RWPE1 (cell line): ENCODE measurements at places on chromosomes 2 and 18.

- DNase-seq = no peak
Measured at GRCh38 chr2:241208058-241208457, 19.6 kb downstream of the ANO7 start.

GRCh38 chr2:85308896-85309555 lies 18.8 kb downstream of the TGOLN2 start:
- no peak for DNase-seq

GRCh38 chr2:23583467-23583866 lies 198.5 kb downstream of the KLHL29 start:
- no peak for DNase-seq

DNA sequence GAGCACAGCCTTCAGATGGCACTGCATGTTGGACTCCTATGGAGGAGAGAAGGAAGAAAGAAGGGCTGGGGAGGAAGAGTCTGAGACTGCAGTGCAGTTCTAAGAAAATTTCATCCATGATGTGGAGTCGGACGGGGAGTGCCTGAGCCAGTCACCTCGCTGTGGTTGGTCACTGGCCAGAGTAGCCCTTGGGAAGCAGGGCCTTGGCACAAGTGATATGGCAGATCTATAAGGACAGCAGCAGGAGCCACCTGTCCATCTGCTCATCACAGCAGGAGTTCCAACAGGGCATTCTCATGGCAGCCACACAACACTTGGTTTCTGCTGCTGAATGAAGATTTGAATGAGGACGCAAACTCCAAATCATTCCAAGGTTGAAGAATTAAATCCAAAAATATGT lies 314.8 kb downstream of the CYP26B1 start:
- DNase-seq = no peak

GRCh38 chr2:26679867-26680266 lies 12.7 kb upstream of the KCNK3 start:
- no peak for DNase-seq

- DNase-seq = no peak
Measured at GRCh38 chr2:148917431-148917830, 42.4 kb downstream of the KIF5C start.

DNA sequence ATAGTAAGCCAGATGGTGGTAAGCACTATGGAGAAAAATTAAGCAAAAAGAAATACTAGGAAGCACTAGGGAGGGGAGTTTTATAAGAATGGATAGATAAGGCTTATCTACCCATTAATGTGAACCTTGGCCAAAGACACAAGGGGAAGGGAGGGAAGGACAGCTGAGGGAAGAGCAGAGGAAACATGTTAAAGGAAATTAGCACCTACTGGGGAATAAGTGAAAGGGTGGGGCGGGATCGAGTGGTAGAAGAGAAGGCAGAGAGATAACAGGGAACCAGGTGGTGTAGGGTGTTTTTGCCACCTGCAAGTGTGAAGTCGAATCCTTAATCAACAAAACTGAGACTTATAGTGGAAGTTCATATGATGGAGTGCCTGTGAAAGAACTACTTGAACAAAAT lies 1.7 kb downstream of the UNC80 start:
- no peak for DNase-seq

DNA sequence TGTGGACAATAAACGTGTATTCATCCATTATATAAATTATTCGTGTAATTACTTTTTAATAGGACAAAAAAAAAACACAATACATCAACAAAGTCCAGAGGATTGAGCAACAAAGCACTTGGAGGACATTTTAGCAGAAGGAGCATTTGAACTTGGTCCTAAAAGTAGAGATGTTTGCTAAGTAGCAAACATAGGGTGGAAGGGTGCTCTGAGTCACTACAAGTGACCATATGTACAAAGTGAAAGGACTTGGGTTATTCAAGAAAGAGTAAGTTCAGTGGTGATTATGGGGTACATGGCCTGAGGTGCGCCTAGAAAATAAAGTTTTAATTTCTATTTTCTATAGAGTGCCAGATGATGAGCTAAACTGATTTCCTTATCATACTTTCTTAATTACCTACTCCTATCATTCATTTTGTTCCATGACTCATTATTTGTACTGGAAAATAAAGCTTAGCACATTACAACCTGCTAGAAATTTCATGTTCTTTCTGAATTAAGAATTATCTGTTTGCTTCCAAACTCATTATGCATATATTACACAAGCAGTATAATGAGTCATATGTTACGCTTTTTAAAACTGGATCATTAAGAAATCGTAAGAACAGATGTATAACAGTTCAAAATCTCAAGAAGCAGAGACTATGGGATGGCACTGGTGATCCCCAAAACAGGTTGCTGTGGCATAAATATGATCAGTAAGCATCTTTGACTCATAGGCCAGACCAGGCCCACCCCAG lies 13.1 kb upstream of the PPP1R1C start:
- DNase-seq = no peak

DNA sequence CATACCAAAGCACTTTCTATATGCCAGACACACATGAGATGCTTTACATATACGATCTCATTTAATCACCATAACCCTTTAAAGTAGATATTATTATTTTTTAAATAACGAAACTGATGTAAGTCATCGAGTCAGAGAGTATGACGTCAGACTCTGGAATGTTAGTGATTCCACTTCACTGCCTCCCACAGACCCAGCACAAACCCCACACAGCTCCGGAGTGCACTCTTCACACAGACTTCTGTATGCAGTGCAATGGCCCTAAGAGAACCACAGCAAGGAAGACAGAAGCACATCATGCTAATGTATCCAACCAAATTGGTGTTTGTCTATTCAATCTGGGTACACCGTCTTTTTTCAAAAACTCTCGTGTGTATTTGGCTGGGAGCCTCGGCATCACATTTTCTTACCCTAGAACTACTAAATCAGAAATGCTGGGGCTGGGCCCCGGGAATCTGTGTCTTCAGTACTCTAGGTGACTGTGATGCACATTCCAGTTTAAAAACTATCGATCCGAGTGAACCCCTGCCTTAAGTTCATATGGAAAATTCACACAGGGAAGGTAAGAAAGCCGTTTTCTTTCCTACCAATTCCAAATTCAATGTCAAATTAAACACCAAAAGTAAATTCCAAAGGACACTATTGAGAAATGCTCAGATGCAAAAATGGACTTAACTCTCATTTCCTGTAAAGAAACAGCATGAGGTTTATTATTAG lies 117.7 kb upstream of the ACVR1C start:
- no peak for DNase-seq

- no peak for DNase-seq
Measured at GRCh38 chr2:43207553-43208300, 18.7 kb downstream of the ZFP36L2 start.

GRCh38 chr2:172296267-172297046 lies 130.9 kb upstream of the ITGA6 start:
- DNase-seq = no peak

GRCh38 chr18:78601923-78602322 lies 377.7 kb upstream of the SALL3 start:
- DNase-seq = no peak

DNA sequence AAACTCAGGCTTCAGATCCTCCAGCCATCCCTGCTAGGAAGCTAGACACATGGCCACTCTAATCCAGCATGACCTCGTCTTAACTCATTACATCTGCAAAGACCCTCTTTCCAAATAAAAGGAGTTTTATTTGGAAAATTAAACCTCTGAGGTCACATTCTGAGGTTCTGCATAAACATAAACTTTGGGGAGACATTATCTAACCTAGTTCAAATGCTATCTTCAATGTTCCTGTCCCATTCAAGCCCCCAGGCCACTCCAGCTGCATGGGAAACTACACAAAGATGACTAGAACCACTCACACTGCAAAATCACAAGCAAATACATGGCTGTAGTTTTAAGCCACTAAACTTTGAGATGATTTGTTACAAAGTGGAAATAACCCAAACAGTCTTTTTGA lies 99.0 kb upstream of the RNF152 start:
- no peak for DNase-seq

- peak; percentile 80 for DNase-seq
Measured at GRCh38 chr2:239257511-239257937, 143.3 kb downstream of the HDAC4 start.

GRCh38 chr2:28351621-28352020 lies 41.0 kb upstream of the FOSL2 start:
- DNase-seq = no peak

DNA sequence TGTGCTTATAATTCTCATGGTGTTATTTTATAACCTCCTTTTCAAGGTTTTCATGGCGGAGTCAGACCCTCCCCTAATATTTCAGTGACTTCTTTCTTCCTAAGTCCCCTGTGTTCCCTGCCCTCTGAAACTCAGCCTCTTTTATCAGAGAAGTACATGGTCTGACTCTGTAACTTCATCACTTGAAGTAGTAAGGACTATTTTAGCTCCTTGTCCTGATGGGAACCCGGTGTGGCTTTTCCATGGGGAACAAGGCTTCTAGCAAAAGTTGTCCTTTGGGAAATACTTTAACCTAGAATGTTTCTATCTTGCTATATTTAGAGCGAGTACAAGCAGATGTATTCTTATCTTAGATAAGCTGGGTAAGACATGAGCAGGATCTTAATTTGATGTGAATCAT lies 117.5 kb downstream of the TRIB2 start:
- DNase-seq = no peak

- no peak for DNase-seq
Measured at GRCh38 chr2:38666556-38666910, 619 bp downstream of the GALM start.

GRCh38 chr2:120103723-120104467 lies 91.0 kb downstream of the EPB41L5 start:
- peak; percentile 18 for DNase-seq

DNA sequence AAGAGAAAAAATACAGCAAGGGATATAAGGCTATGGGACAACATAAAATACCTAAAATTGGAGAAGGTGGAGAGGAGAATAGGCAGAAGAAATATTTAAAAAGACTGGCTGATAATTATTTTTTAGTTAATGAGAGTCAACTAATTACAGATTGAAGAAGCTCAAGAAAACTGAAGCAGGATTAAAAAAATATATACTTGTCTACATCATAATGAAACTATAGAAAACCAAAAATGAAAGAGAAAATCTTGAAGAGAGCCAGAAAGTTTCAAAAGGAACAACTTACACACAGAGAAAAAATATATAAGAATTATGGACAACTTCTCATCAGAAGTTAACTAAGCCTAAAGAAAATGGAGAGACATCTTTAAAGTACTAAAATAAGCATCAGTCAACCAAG lies 62.9 kb upstream of the APCDD1 start:
- no peak for DNase-seq

DNA sequence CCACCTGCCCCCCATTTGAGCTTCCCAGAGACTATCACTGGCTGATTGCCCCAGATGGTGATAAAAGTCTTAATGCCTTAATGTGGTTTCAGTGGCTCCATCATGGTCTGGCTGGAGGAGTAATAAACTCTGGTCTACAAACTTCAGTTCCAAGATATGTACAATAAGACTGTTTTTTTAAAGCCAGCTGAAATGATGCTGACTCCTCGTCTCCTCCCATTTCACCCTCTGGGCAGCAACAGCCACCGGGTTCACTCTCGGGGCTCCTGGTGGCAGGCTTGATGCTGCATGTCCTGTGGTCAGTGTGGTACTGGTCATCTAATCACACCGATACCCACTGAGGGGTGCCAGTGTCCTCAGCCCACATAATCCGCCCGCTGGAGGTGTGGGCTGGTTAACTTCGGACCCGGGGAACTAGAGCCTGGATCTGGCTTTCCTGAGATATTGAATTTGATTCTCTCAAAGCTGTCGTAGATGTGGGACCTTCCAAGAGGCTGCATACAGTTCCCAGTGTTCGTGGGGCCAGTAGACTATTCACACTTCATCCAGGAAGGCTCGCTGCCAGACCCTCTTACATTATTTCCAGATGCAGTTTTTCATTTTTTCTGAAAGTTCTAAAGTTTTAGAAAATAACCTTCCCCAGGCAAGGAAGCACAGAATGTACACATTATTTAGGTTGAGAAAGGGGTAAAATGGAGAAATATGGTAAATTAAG lies 95.3 kb downstream of the GALR1 start:
- no peak for DNase-seq

DNA sequence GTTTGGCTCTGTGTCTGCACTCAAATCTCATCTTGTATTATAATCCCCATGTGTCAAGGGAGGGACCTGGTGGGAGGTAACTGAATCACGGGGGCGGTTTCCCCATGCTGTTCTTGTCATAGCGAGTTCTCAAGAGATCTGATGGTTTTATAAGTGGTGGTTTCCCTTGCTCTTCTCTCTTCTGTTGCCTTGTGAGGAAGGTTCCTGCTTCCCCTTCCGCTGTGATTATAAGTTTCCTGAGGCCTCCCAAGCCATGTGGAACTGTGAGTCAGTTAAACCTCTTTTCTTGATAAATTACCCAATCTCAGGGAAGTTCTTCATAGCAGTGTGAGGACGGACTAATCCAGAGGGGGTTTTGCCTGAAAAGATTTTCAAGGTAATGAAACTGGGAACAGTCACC lies 245.4 kb downstream of the GALR1 start:
- no peak for DNase-seq

DNA sequence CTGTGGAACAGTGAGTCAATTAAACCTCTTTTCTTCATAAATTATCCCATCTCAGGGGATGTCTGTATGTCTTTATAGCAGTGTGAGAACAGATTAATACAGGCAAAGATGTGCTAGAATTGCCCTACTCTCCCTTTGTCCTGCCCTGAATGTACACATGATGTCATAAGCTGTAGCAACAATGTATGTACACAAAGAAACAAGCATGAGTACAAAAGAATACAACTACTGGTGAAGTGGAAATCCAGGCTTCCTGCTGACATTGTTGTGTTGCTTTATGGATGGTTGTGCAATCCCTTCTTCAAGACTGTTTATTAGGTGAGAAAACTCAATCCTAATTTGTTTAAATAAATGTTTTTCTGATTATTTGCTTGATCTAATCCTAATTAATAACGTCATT lies 446.6 kb downstream of the DSC3 start:
- no peak for DNase-seq

DNA sequence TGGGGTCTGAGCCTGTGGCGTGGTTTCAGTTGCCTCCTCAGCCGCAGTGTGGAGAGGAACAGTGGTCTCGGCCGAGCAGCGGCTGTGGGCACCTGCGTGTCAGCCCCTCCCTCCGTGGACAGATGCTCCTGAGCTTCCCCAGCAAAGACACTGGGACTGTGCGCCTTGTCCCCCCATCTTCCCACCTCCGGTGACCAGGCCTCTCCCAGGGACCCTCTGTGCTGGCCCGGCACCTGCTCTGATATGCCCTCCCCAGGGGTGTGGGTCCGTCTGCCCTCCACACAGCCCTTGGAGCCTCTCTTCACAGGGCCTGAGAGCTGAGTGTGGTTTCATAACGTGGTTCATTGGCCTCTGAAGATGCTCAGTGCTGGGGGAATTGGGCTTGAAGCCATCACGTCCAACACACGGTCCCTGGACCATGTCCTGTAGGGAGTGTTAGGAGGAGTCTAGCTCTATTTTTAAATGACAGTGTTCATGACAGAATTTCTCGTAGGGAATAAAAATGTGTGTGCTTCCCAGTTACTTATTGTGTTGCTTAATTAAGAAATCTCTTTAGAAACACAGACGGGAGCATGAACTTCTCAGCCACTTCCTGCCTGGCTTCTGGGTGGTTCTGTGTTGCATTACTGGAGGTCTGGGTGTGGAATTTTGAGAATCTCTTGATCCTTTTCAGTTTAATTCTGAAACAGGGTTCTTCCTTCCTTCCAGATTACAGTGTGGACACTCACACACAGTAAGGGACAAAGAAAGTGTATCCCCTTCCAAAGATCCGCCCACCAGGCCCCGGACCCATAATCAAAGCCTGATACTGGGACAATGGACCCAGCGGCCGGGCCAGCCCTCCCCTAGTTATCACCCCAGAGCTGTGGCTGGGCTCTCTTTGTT lies 110.7 kb downstream of the NFATC1 start:
- DNase-seq = no peak
